ENCODE measurements at places on chromosomes 3 and 15.

- no peak for DNase-seq
Measured at GRCh38 chr15:101697488-101697887, 26.8 kb downstream of the TARS3 start.

GRCh38 chr3:143480344-143480743, 360.8 kb downstream of the CHST2 start:
- DNase-seq: no peak

- DNase-seq: no peak
Measured at GRCh38 chr15:82114660-82115059, 68.8 kb upstream of the MEX3B start.

- DNase-seq: no peak
Measured at GRCh38 chr3:111324645-111325044, 217.4 kb upstream of the CD96 start.

DNA sequence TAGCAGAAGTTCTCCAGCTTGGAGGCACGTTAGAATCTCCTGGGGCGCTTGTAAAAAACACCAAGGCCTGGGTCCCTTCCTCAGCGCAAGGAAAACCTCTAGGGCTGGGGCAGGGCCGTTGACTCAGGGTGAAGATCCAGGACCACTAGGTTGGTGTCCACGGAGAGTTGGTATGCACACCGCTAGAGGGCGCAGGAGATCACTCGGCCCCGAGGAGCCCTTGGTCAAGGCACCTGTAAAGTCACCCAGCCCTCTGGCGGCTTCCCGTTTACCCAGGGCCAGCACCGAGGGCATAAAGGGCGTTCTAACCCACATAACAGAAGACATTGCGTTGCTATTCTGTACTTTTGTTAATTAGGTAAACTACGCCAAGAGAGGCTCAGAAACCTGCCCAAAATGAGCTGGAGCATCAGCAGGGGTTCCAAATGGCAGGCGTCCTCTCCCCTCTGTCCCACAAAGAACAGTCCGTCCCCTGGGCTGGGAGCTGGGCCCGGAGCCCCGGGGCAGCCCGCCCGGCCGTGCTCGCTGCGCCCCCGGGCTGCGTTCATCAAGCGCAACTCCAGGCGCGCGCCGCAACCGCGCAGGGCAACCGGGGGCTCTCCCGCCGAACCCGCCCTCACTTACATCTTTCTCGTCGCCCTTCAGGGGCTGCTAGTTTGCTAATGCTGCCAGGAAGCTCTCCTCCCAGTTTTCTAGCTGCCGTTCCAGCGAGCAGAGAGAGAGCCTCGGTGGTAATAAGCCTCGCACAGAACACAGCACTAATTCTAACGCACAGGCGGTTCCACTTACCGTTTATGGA, 332.1 kb downstream of the ARRDC4 start:
- DNase-seq: no peak

GRCh38 chr3:152211655-152212054, 57.1 kb upstream of the MBNL1 start:
- DNase-seq: no peak

DNA sequence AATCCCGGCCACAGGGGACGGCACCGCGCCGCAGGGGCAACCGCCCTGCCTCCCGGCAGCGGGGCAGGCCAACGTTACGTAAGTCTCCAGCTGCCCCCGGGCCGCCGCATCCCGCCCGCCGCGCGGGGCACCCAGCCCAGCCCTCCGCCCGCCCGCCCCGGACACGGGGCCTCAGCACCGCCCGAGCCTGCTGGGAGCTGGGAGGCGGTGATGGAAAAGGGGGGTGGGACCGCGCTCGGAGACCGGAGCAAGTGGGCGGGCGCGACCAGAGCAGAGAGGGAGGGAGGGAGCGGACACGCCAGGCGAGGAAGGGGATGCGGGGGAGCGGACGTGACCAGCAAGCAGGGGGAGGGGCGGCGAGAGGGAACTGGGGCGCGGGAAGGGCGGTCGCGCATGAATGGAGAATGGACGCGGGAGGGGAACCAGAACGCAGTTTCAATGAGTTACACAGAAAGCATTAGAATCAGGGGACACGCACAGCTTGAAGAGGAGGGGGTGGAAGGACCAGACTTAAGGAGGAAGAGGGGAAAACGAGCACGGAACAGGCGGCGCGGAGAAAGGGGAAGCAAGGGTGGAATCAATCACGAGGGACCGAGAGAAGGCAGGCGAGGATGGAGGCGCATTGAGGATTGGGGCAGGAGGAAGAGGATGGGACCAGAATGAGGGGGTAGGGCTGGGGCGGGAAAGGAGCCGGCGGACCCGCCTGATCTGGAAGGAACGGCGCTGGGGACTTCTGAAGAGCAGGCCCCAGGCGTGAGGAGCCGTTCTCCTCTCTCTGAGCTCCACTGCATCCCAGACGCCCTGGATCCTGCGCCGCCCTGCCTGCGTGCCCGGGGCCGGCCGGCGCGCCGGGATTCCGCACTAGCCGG, 559 bp downstream of the PKM start:
- DNase-seq: no peak

DNA sequence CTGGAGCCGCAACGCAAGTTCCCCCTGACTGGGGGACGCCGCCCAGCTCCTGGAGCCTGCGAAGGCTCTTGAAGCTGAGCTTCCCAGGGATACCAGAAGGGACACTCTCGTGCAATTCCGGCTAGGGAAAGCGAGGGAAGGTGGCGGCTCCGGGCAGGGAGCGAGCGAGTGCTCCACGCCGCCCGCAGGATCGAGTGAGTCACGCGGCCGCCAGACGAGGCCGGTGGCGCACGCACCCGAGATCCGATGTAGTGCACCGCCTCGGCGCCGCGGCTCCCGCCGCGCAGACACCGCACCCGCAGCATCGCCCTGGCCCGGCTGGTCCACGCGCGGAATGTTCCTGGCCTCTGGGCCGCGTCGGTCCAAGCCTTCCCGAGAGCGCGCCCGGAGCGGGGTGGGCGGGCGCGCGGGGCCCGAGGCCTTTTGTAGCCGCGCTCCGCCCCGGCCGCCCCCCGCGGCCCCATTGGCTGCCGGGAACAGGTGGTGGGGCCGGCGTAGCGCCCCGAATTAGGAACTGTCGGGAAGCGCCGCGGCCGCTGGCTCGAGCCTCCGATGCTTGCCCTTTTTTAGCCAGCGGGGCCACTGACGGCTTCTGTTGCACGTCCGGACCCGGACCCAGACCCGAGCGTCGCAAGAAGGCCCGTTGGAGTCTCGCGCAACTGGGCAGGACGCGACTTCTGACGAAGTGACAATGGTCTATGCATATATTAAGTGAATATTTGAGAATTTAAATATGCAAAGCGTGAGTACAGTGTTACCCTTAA, at the start of gene GATM:
TSS of gene GATM (minus strand) at position 396 of the 764 bp plus-strand sequence. CDS start at position 305, 91 bp downstream.
- DNase-seq: no peak

GRCh38 chr3:17433876-17434275, 308.6 kb downstream of the TBC1D5 start:
- no peak for DNase-seq

GRCh38 chr3:31106912-31107311, 212.5 kb upstream of the GADL1 start:
- no peak for DNase-seq

DNA sequence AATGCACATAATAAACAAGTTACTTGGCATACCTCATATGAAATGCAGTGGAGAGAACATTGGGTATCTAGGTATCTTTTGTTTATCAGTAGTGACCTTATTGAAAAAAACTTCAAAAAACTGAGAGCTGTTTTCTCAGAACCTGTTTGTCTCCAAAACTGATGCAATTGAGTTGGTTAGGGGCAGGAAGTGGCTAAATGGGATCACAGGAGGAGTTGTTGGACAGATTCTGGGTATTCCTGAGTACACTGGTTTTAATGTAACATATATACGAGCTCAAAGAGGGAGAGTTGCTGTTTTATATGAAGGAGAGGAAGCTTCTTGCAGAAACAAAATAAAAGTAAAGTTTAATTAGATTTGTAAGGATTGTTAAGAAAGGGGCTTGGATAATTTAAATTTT, 159.5 kb downstream of the C3orf70 start:
- DNase-seq: no peak
